NCI-H1105 (cell line): ENCODE measurements at places on chromosomes 16 and 17.
A peak's percentile ranks its signal among the peaks of the same experiment; 100 is the strongest.

GRCh38 chr16:68636064-68636560 is 9.0 kb upstream of the CDH3 start:
- no peak for DNase-seq

- DNase-seq: no peak
Observed at GRCh38 chr16:81486540-81487061, 42.0 kb downstream of the CMIP start.

DNA sequence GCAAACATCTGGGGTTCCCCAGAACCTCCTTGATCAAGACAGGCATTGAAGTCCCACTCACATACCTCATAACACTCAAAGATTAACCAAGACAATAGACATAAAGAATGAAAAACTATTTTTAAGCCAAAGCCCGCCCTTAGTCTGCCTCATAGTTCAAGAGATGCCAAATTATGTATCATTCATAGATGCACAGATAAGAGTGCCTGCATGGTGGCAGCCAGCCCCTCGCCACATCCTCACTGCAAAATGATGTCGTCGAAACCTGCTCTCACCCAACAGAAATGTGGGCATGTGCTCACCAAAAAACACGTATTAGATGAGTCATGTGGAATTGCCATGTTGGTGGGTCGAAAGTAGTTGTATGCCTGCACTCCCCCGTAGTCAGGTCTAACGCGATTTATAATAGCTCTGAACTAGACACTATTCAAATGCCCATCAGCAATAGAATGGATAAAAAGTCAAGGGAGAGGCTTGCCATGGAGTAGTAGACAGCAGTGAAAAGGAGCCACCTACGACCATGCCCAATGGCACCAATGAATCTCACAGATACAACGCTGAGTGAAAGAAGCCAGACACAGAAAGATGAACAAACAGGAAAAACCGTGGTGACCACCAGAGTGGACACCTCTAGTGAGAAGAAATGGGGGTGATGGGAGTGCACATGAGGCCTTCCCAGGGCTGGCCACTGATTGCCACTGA is 64.8 kb downstream of the C16orf95 start:
- DNase-seq: no peak

- DNase-seq: no peak
Observed at GRCh38 chr17:63438092-63439051, 7.7 kb downstream of the CYB561 start.

DNA sequence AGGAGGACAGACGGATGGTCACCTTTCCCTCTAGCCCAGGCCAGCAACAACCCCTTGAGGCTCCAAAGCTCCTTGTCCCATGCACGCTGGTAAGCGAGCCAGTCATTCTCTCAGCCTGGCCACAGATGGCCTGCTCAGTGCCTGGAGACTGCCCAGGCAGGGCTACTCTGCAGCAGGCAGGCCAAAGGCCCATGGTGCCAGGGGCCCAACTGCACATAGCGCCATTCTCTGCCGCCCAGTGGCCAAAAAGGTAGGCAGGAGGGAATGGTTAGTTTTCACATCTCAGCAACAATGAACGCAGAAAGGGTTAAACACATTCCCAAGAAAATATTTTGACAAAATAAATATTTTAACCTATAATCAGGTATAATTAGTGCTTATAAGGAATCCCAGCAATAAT is 7.7 kb upstream of the SREBF1 start:
- DNase-seq: no peak

DNA sequence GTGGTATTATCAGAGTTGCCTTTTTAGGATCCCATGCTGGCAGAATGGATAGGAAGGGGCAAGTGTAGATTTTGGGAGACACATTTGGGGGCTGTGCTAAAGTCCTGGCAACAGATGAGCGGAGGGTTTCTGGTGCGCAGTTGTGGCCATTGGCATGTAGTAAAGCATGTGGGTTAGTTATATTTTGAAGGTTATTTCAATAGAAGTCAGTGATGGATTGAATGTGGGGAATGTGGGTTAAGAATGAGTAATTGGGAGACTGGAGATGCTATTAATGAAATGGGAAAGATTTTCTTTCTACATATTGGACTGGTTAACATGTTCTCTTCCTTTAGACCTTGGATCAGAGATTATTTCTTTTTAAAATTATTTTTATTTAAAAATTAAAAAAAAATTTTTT is 10.0 kb downstream of the DUS2 start:
- DNase-seq: no peak

DNA sequence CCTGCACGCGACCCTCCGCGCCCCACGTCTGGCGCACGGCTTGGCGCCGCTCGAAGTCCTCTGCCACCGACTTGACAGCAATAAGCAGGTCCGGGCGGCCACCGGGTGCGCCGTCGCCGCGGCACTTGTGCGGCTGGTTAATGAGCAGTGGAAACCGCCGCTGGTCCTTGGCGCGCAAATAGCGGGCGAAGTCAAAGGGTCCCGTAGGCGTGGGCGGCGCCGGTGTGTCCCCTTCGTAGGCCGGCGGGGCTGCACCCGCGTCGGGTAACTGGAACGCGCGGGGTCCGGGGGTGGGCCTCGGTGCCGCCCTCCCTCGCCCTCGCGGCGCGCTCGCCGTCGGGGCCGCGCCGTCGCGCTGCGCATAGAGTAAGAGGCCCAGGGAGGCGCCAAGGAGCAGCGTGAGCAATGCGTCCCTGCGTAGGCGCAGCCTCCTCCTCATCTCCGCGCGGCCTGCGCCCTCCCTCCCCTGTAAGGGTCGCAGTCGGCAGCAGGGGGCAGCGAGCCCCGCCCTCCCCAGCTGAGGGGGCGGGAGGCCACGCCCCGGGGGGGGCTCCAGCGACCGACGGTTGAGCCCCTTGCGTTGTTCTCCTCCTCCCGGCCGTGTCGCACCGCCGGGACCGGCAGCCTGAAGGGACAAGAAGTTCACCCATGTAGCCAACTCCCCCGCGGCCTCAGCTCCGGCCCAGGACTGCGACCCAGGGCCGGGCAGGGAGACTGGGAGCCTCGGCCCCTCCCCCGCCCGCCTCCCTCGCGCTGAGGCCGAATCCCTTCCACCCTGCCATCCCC is 558 bp downstream of the B3GNT9 start:
- DNase-seq: peak; percentile 5

DNA sequence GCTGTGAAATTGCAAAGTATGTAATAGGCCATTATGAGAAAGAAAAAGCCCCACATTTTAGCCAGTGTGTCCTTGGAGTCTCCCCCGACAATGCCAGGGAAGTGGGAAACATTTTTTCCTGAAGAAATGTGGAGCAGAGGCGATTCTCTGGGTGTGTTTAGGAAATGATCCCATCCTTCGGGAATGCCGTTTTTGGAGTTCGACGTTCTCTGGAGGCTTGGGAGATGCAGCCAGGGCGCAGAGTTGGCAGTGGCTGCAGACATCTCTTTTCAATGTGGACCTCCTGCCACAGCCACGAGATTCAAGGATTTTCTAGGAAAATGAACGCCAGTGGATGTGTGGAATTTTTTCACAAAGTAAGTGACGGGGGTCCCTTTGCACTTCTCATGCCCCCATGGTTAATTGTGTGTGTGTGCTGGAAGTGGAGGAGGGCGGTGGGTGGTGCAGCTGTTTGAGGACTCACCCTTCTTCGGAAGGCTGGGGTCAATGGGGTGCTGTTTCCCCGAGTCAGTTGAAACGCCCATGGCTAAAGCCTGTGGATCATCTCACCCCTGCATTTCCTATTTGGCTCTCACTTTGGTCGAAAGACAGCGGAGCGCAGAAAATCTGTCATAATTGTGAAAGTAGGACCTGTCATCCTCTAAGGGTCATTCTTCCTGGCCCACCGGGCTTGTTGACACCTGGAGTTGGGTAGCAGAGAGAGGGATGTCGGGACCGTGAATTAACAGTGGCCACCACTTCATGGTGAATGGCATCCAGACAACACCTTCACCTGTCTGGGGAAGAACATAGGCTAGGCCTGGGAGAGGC is 73.2 kb downstream of the CMIP start:
- DNase-seq: no peak

GRCh38 chr17:8338753-8339140 is 893 bp upstream of the ODF4 start:
- DNase-seq: no peak

- peak; percentile 55 for DNase-seq
Observed at GRCh38 chr17:75848523-75849278, 4.5 kb upstream of the UNC13D start.

DNA sequence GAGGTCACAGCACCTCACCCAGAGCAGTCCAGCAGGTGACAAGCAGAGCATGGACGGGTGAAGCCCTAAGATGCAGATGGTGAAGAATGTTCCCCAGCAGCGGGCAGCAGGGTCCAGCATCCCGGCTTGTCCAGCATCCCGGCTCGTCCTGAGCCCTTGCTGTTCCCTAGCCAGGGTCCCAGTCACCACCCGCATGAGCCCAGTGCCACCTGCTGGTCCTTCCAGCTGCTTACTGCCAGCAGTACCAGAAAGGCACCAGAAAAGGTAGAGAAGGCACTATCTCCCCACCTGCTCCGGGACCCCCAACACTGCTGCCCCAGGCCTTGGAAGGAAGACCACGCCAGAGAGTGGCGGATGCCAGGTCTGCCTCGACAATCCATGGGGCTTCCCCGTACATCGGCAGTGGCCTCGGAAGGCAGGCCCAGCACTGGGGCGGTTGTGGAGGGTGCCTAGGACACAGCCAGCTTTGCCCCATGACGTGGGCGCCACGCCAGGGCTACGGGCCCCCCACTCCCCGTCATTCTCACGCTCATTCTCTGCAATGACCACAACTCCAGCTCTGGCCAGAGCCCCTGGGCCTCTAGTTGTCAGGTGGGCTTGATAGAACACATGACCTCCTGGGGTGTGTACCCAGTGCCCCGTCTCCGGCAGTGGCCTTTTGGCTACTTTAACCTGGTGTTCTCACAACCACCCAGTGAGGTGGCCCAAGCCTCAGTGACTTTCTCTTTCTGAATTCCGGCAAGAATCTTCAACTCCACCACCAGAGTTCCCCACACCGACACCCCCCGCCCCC is 1.4 kb downstream of the CENPX start:
- no peak for DNase-seq

DNA sequence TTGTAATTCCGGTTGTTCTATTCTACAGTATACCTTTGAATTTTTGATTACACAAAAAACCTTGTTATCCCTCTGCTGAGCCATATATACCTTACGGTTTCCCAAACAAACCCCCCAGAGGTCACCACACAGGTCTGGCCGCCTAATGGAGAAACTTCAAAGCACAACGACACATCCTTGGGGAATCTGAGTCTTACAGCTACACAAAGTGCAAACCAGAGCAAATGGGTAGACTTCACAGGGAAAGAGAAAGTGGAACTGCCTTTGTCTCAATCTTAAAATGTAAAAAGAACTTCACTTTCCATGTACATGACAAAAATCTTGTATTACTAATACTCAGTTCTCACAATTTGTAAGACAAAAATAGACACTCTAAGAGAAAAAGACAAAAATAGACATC is 2.7 kb downstream of the FBXO31 start:
- no peak for DNase-seq

DNA sequence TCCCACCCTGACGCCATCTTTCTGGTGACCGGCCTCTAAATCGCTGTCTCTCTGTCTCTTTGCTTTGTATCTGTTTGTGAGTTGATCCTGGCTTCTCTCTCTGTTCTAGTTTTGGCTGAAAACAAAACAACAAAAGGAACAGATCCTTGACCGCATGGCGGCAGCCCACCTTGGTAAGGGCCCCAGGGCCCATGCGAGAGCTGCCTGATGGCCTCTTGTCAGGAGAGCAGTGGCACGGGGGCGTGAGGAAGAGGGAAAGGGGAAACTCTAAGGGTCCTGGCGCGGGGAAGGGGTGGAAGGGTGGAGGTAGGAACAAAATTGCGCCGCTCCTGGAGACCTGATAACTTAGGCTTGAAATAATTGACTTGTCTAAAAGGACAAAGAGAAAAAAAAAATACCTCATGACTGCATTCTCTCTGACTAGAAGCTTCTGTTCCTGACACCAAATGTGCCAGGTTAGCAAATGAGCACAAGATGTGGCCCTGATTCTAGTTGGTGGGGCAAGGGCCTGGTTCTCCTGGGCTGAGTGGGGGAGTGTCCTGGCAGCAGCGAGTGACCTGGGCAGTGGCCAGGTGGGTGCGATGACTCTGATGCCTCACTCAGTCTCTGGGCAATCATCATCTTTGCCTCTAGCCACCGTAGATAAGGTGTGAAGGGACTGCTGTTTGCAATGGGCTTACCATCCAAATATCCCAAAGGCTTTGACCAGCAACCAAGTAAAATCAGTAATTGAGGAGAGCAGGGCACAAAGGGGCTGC is 66.0 kb downstream of the YPEL2 start:
- no peak for DNase-seq

- peak; percentile 80 for DNase-seq
Observed at GRCh38 chr17:32341857-32342602, at the start of gene C17orf75. TSS of gene C17orf75 (minus strand) at chr17:32342173. CDS start at chr17:32342139, 34 bp downstream.

- DNase-seq: no peak
Observed at GRCh38 chr17:8128125-8128784, 4.3 kb upstream of the HES7 start.

GRCh38 chr16:345772-346171 is 6.8 kb downstream of the AXIN1 start:
- no peak for DNase-seq

DNA sequence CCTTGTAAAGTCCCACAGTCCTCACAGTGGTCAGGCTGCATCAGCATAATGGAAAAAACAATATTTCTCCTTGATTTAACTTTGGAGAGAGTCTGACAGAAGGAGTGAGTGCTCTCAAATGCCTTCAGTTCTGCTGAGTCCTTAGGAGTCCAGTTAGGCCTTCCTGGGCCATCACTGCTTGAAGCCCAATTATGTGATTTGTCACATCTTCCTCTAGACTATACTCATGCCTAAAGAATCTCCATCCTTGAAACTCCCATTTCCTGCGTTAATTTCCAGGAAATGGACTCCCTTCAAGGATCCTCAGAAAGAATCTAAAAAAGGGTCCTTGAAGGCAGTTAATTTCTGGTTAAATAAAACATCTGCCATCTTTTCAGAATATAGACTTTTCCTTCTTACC is 52.8 kb downstream of the SLFN5 start:
- no peak for DNase-seq

- DNase-seq: no peak
Observed at GRCh38 chr16:62638964-62639870, 603.0 kb upstream of the CDH8 start.

- no peak for DNase-seq
Observed at GRCh38 chr17:66923886-66924285, 40.6 kb upstream of the CACNG4 start.

GRCh38 chr16:82585675-82586074 is 41.1 kb upstream of the CDH13 start:
- DNase-seq: no peak

DNA sequence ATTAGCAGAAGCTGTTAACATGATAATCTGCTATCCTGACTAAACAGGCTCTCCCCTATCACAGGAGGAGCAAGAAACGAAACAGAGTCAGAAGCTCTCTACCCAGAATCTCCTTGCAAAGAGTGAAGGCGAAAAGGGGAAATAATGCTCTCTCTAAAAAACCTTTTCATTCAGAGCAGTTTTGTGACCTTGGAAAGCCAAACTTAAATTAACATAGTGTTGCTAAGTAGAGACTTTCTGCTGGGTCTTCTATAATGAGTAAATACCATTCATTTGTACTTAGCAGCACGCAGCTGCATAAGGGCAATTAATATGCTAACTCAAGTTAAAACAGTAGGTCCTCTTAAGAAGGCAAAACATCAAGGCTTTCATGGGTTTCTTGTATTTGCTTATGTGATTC is 101.7 kb upstream of the GPR139 start:
- no peak for DNase-seq

GRCh38 chr17:76265624-76266243 is 586 bp downstream of the UBALD2 start:
- no peak for DNase-seq

GRCh38 chr17:82940226-82941020 is 100.6 kb upstream of the ZNF750 start:
- DNase-seq: no peak

GRCh38 chr17:76879691-76880090 is 11.5 kb downstream of the MGAT5B start:
- DNase-seq: no peak
